ENCODE measurements at places on chromosomes 2 and 18.

- DNase-seq = peak; percentile 3
These were observed 64.3 kb downstream of the HNMT start for GRCh38 chr2:138028538-138028937.

GRCh38 chr2:168851674-168852320 is 38.4 kb downstream of the SPC25 start:
- DNase-seq = no peak

DNA sequence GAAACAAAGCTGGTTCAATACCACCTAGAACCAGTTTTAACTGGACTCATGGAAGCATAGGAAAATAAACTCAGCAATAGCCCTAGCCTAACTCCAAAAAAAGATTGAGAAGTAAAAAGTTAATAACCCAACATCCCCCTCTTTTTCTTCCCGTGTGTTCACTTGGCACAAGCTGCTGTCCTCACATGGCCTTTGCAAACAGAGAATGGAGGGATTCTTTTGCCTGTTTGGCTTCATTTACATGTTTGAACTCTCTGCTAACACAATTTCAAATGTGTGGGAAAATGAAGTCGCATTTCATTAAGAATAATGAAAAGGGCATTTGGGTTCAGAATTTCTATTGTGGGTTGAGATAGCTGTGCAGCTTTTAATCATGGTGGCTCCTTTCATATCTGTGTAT is 589.2 kb upstream of the LRRTM1 start:
- no peak for DNase-seq

- no peak for DNase-seq
These were observed 64.5 kb downstream of the TMEM131 start for GRCh38 chr2:97931118-97931857.

DNA sequence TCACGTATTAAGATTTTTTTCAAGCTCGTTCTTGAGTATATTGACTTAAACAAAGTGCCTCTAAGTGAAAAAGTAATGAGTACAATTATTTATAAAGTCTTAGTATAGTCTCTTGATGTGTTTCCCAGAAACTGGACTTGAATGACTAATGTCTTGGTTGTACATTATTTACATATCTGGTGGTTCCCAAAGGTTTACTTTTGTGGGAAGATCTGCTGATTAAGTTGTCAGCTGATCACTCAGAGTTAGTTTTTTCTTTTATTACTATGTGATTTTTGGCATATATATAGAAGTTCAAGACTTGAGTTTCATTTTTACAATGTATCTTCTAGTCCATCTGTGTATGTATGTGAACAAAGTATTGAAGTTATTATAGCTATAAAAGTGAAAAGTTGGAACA is 29.5 kb downstream of the RNF144A start:
- DNase-seq = no peak

DNA sequence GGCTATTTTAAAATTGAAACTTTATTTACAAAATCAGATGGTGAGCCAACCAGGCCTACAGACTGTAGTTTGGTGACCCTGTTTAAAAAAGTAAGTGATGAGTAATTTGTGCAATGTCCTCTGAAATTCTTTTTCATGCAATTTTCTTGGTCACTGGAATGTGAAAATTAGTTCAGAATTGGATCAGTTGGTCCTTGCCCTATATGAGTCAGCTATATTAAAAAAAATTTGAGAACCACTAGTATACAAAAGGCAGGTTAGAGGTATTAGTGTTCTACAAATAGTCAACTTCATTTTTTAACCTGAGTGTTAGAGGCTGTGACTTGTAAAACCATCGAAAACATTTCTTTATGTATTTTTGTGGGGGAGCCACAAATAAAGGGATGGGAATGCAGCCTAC is 91.1 kb upstream of the NXPH2 start:
- DNase-seq = no peak

DNA sequence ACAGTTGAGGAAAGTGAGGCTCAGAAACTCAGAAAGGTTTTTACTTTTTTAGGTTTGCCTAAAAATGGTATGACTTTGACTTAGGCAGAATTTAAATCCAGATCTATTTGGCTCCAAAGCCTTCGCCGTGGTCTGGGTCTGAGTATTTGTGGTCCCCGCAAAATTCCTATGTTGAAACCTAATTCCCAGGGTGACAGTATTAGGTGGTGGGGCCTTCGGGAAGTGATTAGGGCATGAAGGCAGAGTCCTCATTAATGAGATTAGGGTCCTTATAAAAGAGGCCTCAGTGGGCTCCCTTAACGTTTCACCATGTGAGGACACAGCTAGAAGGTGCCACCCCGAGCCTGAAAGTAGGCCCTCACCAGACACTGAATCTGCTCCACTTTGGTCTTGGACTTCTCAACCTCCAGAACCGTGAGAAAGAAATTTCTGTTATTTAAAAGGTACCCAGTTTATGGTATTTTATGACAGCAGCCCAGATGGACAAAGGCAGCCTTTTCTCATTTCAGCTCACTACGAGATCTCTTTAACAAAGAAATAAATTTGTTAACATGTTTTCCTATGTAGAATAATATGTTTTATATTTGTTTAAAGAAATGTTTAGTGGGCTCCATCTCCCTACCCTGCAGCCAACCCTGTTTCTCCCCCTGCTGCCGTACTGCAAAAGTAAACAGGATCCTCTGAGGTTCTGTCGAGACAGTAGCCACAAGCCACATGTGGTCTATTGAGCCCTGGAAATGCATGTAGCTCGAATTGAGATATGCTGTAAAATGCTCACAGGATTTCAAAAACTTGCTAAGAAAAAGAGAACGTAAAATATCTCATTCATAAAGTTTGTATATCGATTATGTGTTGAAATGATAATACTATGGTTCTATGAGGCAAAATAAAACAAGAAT is 80.6 kb downstream of the MOGAT1 start:
- DNase-seq = no peak

DNA sequence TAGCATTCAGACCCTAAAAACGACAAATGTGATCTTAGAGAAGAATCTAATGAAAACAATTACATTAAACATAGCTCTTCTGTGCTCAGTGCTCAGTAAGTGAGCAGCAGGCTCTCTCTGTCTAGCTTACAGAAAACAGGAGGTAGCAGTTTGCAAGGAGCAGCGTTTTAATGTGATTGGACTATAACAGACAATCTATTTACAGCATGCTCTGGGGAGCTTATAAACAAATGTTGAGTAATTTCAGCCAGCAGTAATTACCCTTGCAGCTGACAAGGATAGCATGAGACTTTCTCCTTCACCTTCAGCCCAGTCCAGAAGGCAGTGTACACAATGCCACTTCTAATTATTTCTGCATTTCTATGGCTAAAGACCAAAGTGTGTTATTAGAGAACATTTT is 270.4 kb downstream of the FIGN start:
- no peak for DNase-seq

GRCh38 chr18:65423776-65424175 is 327.0 kb upstream of the CDH7 start:
- no peak for DNase-seq

DNA sequence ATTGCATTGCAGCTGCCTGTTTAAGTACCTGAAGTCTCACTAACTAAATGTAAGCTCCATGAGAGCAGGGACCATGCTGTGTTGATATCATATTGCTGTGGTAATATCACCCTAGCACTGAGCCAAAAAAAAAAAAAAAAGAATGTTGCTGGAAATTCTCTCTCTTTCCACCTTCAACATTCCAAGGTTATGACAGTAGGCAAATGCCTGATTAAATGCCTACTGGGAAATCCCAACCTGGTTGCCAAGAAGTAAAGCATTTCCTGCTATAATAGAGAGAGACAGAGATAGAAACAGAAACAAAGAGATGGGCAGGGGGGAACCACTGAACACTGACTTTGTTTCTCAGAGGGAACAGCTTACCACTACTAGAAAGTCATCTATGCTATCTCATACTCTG is 1604.2 kb downstream of the LRP1B start:
- DNase-seq = no peak
